Bronchus fibroblast of lung (primary cell): ENCODE measurements at places on chromosomes 16 and 17. TPM values are rescaled to one million over a fixed set of nuclear protein-coding genes. Genes with fewer than 3 reads are reported as not detected.

CNGB1 gene
- total RNA-seq = not detected in 2 replicates

DUSP3 gene
- total RNA-seq = 16.6 and 18.0 TPM in 2 replicates

CPSF4L gene
- total RNA-seq = not detected in 2 replicates

LPO gene
- not detected in 2 replicates for total RNA-seq
